ENCODE measurements at places on chromosomes 13 and 19.

- no peak for DNase-seq
Observed at GRCh38 chr19:18101268-18101667, 3.7 kb downstream of the MAST3 start.

- no peak for DNase-seq
Observed at GRCh38 chr13:61113140-61113658, 302.4 kb downstream of the PCDH20 start.

DNA sequence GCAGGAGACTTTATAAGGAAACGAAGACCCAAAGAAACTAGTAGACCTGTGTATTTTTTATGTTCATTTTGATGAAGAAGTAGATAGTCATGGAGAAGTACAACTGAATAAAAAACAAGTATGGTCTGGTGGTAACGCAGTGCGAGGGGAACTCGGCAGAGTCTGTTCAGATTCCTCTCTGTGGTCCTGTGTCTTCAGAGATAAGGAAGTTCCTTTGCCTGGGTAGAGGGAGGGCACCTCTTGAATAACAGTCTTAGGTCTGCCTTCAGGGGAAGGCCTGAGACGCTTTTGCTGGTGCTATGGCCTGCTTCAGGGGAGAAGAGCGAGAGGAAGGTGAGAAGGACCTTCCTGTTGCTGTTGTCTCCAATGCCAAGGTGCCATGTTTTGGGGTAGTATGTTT is 25.9 kb upstream of the SLC46A3 start:
- no peak for DNase-seq

GRCh38 chr13:53501387-53501786 is 472.8 kb downstream of the OLFM4 start:
- no peak for DNase-seq

GRCh38 chr13:74687442-74688182 is 553.4 kb upstream of the KLF12 start:
- DNase-seq: no peak

DNA sequence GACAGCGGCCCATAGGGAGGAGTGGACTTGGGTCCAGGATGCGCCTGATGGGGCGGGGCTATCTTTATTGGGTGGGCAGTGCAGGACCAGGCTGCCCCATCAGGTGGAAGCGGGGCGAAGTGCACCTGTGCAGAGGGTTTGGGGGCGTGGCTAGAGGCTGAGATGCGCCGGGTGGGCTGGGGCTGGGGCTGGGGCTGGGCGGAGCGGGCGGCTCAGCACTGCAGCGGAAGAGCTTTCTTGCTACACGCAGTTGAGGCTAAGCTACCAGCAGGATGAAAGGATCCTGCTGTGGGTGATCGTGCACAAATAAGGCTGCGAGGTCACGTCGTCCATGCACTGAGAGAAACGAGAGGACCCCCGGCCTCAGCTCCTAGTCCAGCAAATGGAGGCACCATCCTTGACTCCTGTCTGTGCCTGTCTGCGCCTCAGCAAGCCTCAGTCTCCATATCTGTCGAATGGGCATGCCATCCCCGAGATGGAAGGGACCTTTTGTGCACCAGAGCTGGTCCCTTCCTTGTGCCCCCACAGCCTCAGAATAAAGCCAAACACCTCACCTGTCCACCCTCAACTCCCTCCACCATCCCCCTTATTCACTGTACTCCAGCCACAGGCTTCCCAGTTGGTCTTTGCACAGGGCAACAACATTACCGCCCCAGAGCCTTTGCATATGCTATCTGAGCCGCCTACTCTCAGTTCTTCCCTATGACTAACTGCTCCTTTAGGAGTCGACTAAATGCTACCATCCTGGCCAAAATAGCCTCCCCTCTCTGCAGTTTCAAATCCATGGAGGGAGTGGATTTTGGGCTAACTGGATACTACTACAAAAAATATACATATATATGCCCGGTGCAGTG is 21.0 kb upstream of the HOMER3 start:
- DNase-seq: no peak

DNA sequence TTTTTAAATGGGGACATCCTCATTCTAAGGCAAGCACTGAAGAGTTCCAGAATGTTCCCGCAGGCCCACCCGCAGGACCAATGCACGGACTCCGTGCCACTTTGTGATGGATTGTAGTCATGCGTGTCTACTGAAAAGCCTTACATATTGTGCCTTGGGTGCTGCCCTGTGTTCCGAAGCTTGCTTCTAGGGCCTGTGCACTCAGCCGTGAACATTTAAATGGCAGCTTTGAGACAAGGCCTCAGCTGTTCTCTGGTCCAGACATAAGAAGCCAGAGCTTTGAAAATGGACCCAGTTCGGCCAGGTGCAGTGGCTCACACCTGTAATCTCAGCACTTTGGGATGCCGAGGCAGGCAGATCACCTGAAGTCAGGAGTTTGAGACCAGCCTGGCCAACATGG is 75.3 kb upstream of the CACNA1A start:
- no peak for DNase-seq

GRCh38 chr19:53196777-53197396 is 3.7 kb upstream of the ZNF665 start:
- DNase-seq: peak; percentile 100

DNA sequence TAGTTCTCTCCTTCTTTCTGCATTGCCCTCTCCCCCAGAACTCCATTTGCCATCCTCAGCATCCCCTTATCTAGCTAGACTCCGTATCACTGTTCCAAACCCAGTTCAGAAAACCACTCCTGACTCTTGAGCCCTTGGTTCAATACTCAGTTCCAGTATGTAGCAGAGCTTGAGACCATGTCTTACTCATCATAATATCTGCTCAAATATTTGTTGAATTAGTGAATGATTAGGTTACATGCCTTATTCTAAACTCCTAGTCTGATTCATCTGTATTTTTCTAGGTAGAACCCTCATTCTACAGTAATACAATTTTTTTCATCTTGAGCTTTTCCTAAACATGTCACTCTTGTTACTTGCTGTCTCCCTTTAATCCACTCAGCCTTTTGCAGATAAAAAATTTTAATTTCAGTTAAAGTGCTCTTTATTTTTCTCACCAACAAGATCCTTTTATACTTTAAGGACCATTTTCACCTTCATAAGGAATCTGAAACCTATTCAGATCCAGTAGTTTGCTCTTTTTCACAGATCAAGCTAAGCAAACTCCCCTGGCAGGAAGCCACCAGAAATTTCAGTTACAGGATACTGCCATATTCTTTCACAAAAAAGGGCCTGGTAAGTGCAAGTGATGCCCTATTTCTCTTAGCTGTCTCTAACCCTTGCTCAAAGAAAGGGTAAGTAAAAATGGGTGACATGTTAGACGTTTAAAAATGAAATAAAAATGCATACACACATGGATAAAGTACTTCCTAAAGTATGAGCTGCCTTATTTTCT is 23.1 kb upstream of the INTS6 start:
- DNase-seq: peak; percentile 6

- no peak for DNase-seq
Observed at GRCh38 chr13:21450936-21451335, 8.2 kb downstream of the ZDHHC20 start.

DNA sequence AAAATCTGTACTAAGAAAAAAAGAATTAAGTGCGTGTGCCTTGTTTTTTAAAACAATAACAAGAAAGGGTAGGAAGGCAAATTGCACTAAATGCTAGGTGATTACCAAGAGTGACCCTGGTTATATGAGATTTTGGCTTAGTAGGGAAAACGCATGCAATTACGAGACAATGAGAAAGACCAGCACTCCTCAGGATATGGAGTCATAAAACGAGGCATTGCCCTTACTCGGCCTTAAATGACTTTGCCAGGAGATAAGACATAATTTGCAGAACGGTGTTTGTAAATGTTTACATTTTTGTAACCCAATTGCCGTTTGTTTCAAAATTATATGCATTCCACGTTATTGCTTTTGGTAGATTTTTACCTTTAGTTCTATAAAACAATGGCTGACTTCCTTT is 179.8 kb downstream of the RBM26 start:
- no peak for DNase-seq

GRCh38 chr19:49556412-49557398 is 23.7 kb downstream of the NOSIP start:
- DNase-seq: no peak

DNA sequence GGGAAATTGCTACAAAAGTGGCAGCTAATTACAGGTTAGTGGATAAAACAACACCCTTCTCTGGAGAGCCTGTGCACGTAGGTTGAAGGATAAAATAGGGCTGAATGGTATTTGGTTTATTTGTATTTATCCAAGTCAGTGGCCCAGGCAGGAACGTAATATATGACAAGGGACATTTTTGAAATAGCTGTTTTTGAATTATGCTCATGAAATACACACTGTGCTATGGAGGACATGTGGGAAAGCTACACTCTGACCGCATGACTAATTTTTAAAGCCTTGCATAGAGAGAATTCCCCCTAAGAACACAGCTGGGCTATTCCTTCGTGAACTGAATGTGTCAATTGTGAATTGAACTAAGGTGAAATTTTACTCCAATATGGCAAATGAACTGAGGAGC is 292.1 kb upstream of the MAB21L1 start:
- peak; percentile 37 for DNase-seq

GRCh38 chr19:12665671-12666264 is 774 bp downstream of the MAN2B1 start:
- no peak for DNase-seq

DNA sequence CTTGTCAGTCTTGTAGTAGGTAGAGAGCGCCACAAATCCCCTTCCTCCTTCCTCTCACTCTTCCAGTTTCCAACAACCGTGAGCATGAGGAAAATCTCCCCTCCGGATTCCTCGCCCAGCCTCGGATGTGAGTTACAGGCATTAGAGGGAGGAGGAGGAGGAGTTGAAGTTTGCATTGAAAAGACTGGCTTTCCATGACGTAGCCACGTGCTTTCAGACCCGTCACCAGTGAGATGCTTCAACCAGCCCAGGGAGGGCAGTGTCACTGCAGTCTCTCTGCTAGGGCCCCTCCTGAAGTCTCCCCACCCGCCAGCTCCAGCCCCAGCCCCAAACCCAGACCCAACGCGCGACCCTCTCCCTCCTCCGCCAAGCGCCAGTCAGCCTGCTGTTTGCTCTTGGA is 442 bp upstream of the FGF14 start:
- DNase-seq: no peak

DNA sequence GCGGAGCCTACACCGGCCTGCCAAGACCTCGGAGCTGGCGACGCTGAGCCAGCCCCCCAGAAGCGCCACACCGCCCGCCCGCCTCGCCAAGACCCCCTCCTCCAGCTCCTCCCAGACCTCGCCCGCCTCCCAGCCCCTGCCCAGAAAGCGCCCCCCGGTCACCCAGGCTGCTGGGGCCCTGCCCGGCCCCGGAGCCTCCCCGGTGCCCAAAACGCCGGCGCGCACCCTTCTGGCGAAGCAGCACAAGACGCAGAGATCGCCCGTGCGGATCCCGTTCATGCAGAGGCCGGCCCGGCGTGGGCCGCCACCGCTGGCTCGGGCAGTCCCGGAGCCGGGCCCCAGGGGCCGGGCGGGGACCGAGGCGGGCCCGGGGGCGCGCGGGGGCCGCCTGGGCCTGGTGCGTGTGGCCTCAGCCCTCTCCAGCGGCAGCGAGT is 10.2 kb downstream of the C19orf25 start:
- peak; percentile 68 for DNase-seq

GRCh38 chr13:80654638-80655249 is 313.8 kb upstream of the SPRY2 start:
- DNase-seq: no peak

GRCh38 chr19:46346821-46347571 is at the start of gene PPP5C:
PPP5C (plus strand) TSS chr19:46347087; CDS start chr19:46347097, 10 bp downstream.
- DNase-seq: peak; percentile 100
